ENCODE measurements at places on chromosomes 3 and 15.

DNA sequence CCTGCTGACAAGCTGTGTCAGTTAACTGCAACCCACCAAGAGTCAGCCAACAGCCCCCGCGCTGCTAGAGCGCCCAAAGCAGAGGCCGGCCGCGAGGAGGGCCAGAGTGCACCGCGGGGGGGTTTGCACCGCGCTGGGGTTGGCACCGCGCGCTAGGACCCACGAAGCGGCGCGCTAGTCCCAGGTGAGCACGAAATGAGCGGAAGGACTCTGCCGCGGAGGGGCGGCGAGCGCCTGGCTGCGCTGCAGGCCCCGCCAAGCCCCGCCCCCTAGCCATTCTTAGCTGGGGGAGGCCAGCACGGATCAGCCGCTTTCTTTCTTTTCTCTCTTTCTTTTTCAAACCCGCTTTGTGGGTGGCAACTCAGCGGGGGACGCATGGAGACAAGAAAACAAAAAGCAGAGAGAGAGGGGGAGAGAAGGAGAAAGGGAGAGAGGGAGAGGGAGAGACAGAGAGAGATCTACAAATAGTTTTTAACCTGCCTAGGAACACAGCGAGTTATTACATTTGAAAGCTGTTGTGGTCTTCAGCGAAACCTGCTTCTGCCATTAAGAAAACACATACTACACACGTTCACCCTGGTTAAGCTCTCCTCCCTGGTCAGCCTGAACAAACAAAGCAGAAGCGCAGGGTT lies 6.9 kb upstream of the FOXB1 start:
- DNase-seq = peak; percentile 68

GRCh38 chr15:77532846-77533245 lies 99.9 kb downstream of the LINGO1 start:
- no peak for DNase-seq

DNA sequence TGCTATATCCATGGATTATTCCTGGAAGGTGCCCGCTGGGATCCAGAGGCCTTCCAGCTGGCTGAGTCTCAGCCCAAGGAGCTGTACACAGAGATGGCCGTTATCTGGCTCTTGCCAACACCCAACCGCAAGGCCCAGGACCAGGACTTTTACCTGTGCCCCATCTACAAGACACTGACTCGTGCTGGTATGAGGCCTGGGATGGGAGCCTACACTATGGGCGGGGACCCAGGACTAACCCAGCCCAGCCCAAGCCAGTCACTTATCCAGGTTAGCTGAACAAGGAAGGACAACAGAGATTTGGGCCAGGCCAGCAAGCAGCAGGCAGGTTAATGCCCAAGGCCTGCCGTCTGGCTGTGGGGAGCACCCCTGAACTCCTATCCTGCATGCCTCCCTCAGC lies 45.3 kb downstream of the SEMA3G start:
- no peak for DNase-seq

DNA sequence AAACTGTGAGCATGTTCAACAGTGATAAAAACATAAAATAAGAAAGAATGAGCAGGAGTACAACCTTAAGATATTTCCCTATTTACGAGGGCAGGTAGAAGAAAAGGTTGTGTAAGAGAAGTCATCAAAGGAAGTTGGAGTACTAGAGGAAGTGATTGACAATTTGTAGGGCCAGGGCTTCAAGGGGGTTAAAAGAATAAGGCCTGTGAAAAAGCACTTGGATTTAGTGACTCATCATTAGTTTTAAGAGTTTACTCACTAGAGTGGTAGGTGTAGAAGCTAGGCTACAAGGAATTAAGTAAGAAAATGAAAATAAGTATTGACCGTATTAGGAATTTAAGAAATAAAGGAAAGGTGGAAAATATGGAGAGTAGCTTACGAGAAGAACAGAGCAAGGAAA lies 23.6 kb downstream of the KCNMB3 start:
- DNase-seq = no peak

DNA sequence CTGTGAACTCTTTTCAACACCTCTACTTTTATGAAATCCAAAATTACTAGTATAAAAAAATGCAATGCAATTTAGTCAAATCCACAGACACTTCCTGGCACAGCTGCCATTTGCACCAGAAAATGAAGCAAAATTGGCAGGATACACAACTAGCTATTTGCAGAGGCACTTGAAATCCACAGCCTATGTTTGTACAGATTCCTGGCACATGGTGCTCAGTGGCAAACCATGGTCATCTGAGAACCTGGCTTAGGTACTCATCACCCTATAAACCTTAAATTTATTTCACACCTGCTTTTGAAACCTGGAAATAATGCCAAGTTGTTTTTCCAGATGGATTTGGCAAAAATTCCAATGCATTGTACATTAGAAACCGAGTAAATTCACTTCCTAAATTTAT lies 20.2 kb upstream of the PPM1L start:
- DNase-seq = peak; percentile 62

GRCh38 chr3:84023842-84024241 lies 934.9 kb upstream of the CADM2 start:
- DNase-seq = no peak

DNA sequence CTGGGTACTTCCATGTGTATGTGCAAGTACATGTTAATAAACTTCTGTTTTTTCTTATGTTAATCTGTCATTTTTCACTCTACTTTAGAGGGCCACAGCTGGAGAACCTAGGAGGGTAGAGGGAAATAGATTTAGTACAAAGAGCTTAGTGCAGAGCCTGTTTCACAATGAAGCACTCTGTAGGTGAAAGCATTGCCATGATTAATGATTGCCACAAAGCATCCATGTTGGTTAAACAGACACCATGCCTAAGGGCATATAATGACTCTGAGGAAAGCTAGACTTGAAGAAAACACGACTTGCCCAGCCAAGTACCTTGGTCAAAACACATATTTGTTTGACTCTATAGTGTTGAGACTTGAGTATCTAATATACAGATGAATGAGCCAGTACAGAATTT lies 338.4 kb downstream of the FHIT start:
- DNase-seq = no peak

- DNase-seq = no peak
Measured at GRCh38 chr15:63895194-63895593, 61.4 kb upstream of the HERC1 start.

- DNase-seq = no peak
Measured at GRCh38 chr15:73282567-73283365, 86.0 kb downstream of the HCN4 start.

GRCh38 chr3:42037318-42037945 lies 53.7 kb upstream of the TRAK1 start:
- DNase-seq = no peak

- DNase-seq = no peak
Measured at GRCh38 chr3:16536996-16537395, 23.5 kb upstream of the RFTN1 start.

DNA sequence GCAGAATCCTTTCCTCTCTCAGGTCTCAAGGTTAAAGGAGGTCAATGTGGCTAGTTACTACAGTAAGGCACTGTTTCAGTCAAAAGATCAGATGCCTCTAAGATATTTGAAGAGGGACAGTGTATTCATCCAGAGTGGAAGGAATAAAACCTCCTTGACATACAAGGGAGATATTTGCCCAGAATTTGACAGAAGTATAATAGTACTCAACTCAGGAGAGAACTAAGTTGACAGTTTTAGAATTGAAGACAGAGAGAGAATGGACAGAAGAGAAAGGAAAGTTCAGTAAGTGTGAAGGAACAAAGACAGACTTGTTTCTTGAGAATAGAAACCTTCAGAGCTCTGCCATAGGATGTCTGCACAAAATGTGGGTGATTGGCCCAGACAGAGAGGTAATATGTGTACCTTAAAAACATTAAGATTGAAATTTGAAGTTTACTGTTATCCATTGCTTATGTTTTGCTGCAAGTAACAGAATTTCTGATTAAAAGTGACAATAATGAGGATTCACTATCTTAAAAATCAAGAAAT lies 507.1 kb downstream of the IGSF11 start:
- no peak for DNase-seq

DNA sequence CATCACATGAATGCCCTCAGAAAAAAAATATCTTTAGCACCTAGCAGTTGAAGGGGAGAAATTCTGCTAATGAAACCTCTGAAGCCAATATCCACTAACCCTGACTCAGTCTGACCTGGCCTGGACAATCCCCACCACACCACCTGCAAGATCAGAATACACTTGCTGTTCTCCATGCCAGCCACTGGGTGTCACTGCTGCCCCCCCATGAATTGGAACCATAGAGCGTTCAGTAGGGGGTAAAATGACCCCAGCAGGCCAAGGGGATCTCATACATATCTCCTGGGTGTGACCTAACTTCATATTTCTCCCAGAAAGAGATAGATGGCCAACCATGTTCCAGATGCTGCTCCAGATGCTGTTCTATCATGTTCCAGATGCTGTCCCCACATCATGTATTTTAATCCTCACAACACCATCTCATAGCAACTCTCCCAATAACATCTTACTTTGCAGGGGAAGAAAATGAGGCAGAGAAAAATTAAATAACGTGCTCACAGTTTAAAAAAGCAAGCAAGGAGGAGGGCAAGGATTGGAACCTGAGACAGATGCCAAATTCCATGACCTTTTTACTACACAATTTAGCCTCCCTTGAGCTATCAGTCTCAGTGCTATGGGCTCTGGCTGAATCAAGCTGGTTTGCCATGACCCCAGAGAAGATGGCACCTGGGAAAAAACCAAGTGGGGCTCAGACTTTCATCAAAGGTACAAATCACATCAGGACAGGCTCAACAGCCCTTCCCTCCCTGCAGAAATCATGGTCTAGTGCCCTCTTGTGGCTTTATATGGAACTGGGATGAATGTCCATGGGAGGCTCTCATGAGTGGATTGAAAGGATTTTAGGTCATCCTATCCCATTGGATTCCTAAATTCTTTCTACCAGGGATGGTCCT lies 12.4 kb downstream of the NTRK3 start:
- DNase-seq = no peak

GRCh38 chr3:112117841-112118571 lies 15.0 kb downstream of the GCSAM start:
- DNase-seq = no peak

GRCh38 chr3:140754936-140755335 lies 77.1 kb downstream of the TRIM42 start:
- no peak for DNase-seq

DNA sequence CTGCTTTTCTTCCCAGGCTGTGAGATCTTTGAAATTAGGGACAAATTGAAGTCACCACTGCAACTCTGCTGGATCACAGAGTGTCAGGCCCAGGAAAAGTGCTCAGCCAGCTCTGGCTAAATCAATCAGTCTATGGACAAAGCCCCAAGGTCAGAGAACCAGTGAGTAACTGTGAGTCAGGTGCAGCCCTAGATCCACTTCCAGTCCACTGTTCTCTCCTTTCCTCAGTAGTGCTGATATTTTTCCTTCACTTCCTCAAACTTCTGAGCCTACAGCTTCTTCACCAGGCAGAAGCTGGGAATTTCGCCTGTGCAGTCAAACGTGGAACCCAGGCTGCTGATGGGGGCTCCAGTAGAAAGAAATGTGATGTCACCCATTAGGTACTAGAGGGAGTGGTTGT lies 75.1 kb upstream of the TRIM42 start:
- DNase-seq = no peak

DNA sequence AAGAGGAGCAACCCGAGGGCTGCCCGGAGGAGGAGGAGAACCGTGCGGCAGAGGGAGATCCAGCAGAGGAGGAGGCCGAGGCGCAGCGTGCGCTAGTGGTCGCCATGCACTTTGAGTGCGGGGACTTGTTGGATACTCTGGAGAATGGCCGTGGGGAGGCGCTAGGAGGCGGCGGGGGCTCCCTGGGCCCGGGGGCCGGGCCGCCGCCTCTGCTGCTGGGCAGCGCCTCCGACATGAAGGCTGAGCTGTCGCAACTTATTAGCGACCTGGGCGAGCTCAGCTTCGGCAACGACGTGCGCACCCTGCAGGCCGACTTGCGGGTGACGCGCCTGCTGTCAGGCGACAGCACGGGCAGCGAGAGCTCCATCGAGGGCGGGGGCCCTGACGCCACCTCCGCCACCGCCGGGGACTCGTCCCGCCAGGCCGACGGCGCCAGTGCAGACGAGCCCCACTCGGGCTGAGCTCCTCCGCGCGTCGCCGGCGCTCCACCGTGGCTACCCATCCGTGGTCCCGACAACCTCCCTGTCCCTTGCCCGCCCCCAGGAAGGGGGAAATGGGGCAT lies 2.0 kb downstream of the FAM43A start:
- peak; percentile 84 for DNase-seq

GRCh38 chr3:183527428-183528379 lies 27.8 kb downstream of the KLHL6 start:
- no peak for DNase-seq

- no peak for DNase-seq
Measured at GRCh38 chr3:2643606-2644005, 466.6 kb downstream of the IL5RA start.

DNA sequence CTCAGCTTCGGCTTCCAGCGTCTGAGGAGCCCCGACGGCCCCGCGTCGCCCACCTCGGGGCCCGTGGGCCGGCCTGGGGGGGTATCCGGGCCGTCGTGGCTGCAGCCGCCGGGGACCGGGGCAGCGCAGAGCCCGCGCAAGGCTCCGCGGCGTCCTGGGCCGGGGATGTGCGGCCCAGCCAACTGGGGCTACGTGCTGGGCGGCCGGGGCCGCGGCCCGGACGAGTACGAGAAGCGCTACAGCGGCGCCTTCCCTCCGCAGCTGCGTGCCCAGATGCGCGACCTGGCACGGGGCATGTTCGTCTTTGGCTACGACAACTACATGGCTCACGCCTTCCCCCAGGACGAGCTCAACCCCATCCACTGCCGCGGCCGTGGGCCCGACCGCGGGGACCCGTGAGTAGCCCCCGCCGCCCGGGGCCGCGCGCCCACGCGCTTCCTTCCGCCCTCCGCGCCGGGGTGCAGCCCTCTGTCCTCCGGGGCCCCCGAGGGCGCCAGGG lies 462 bp downstream of the EDEM1 start:
- DNase-seq = no peak

- no peak for DNase-seq
Measured at GRCh38 chr3:4421121-4421520, 45.9 kb downstream of the SUMF1 start.

DNA sequence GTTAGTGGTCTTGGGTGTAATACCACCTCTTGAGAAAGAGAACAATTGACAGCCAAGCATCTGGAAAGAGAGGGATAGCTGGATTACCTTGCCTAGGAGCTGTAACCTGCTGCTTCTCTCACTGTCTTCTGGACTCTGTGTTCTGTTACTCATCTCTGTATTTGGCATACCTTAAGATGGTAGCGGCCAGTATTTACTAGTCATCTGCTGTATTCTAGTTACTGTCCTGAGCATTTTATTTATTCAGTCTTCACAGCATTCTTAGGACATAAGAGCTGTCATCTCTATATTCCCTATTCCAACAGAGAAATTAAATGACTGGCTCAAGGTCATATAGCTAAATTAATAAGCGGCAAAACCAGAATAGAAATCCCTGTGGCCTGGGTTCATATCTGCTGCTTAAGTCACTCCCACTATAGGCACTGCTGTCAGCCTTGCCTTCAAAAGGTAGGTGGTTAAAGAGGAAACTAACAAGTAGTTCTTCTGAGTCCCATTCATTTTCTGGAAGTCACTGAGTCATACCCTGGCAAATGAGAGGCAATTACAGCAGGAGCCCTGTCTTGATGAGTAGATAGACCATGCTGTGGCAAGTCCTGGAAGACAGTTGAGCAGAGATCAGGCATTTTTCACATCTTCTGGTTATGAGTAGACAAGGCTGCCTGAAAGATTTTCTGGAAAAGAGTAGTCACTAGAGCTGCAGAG lies 68.2 kb downstream of the RAB7A start:
- no peak for DNase-seq
